ENCODE measurements at places on chromosomes 3 and 15. TPM values are rescaled to one million over a fixed set of nuclear protein-coding genes. Genes with fewer than 3 reads are reported as not detected.
A peak's percentile ranks its signal among the peaks of the same experiment; 100 is the strongest.

DNA sequence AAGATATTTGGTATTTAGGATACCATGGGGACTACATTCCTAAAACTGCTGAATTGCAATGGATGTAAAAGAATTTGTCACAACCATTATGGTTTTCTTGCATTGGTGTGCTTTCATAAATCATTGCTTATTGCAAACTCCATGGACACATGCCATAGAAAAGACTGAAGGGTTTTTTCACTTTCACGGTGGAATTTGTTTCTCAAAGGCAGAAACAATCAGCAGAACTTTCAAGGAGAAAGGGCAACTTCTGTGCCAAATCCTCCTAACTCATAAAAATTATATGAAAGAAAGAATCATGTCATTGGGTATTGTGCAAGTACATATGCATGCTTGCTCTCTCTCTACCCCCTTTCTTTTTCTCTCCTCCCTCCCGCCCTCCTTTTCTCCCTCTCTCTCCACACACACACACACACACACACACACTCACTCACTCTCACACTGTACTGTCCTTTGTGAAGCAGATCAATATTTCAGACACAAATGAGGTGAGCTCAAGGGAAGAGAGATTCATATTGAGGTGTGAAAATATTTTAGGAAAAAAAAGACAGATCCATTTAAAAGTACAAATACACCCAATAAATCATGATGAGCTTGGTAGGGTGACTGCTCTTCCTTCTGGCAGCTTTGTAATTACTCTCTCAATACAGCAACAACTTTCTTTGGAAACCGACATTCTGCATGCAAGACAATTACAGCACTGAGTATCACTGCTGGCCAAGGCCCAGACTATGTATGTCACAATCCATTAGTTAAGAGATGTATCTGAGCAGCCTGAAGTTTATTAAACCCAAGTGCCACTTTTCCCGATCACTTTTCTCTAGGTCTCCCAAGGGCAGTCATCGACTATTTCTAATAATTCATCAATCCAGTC is 492.6 kb downstream of the TUSC7 start:
- no peaks in the 10 kb centered on the region for H3K27me3 ChIP-seq
- H3K4me3 ChIP-seq = no peak overlapping the region
- no peak overlapping the region for H3K27ac ChIP-seq
- no peaks in the 10 kb centered on the region for H3K36me3 ChIP-seq
- no peaks in the 10 kb centered on the region for H3K4me1 ChIP-seq
- DNase-seq = peak; percentile 10

DNA sequence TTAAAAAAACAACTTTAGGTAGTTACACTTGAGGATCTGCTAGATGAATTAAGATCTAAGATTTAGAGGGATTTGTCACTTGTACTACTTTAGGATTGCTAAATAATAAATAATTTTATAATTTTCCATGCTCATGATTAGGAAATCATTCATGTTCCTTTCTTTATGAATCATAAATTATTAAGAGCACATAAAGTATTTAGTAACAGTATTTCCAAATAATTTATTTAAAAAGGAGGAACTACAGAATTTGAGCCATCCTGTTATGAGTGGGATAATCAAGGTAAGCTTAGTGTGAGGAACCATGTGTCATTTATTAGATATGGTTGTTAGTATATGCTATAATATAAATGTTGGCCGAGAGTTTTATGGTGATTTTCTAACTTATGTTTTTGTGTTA is 37.5 kb upstream of the C3orf38 start:
- no peak overlapping the region for H3K27ac ChIP-seq
- no peaks in the 10 kb centered on the region for H3K36me3 ChIP-seq
- H3K4me1 ChIP-seq = no peaks in the 10 kb centered on the region
- no peak for DNase-seq

GRCh38 chr3:138937690-138938055 is 9.3 kb downstream of the FOXL2 start:
- no peak overlapping the region for H3K27ac ChIP-seq
- H3K36me3 ChIP-seq = no peaks in the 10 kb centered on the region
- no peak for DNase-seq
- peaks cover 4% of the 10 kb centered on the region for H3K4me1 ChIP-seq

GRCh38 chr3:139689122-139689521 is 11.3 kb upstream of the NMNAT3 start:
- H3K27me3 ChIP-seq = no peaks in the 10 kb centered on the region
- DNase-seq = no peak
- H3K27ac ChIP-seq = no peak overlapping the region
- H3K36me3 ChIP-seq = no peaks in the 10 kb centered on the region
- H3K4me3 ChIP-seq = no peak overlapping the region
- H3K4me1 ChIP-seq = no peaks in the 10 kb centered on the region

DNA sequence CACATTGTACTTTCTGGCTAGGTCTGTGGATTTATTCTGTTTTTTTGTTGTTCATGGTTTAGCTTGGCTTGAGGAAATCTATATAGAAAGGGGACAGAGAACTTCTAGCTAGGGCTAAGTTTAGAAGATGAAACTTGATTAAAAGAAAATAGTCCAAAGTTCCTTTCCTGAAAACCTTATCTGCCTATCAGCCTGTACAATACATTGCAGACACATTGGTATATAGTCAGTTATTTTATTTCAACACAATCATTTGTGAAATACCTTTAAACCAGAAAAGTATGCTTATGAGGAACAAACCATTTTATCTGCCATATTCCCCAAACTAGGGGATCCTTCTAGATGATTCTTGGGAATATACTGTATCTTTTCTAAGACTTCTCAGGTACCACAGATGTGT is 147.3 kb upstream of the CGNL1 start:
- no peak overlapping the region for H3K27ac ChIP-seq
- no peak for DNase-seq
- H3K4me3 ChIP-seq = no peak overlapping the region

DNA sequence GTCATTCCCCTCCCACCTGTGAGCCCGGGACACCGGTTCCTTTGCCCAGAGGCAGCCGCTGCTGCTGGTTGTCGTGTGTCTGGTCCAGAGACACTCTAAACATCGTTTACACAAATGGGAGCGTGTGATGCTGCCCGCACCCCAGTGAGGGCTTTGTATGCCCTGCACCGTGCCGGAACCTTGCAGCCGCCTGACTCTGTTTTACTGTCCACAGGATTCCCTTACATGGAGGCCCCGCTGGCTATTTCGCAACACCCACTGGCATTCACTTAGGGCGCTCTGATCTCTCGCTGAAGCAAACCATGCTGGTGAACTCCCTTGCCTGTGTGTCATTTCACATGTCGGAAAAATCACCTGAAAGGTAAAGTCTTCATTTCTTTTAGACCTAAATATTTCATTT is 100.8 kb upstream of the SLC6A6 start:
- peaks cover 21% of the 10 kb centered on the region for H3K27me3 ChIP-seq
- H3K27ac ChIP-seq = no peak overlapping the region
- H3K4me1 ChIP-seq = peaks cover 12% of the 10 kb centered on the region
- no peak overlapping the region for H3K4me3 ChIP-seq
- DNase-seq = peak; percentile 18
- no peaks in the 10 kb centered on the region for H3K36me3 ChIP-seq

DNA sequence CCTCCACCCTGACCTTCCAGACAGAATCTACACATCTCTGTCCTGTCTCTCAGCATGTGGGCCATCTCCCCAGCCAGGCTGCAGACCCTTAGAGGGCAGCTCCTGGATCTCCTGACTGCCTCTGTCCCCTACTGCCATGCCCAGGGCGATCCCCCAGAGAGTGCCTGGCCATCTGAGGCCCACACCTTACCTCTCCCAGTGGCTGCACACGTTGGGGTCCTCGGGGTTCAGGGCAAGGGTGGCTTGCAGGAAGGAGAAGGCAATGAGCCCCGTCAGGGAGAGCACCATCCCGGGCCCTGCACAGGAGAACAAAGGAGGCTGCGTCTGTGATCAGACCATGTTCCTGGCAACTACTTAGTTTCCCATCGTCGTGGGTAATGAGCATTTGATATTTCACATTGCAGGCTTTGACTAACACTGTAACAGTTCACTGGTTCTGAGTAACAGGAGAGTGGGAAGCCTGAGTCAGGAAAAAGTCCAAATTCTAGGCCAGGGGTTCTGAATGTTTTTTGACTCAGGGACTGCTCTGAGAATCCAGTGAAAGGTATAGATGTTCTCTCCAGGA is 125.4 kb downstream of the MEGF11 start:
- H3K27me3 ChIP-seq = peaks cover 86% of the 10 kb centered on the region
- H3K4me3 ChIP-seq = no peak overlapping the region
- H3K36me3 ChIP-seq = no peaks in the 10 kb centered on the region
- H3K4me1 ChIP-seq = no peaks in the 10 kb centered on the region
- no peak overlapping the region for H3K27ac ChIP-seq

- no peak for DNase-seq
- H3K4me3 ChIP-seq = no peak overlapping the region
- H3K27me3 ChIP-seq = peaks cover 10% of the 10 kb centered on the region
- no peaks in the 10 kb centered on the region for H3K36me3 ChIP-seq
These were observed 52.4 kb upstream of the CMTM8 start for GRCh38 chr3:32186097-32186496.

- no peaks in the 10 kb centered on the region for H3K27me3 ChIP-seq
- peak; percentile 97 for DNase-seq
- peaks cover 41% of the 10 kb centered on the region for H3K36me3 ChIP-seq
- no peak overlapping the region for H3K4me3 ChIP-seq
- peak overlapping the region; percentile 37 for H3K27ac ChIP-seq
- peaks cover 15% of the 10 kb centered on the region for H3K4me1 ChIP-seq
These were observed 25.4 kb downstream of the ADPGK start for GRCh38 chr15:72758182-72758581.

GRCh38 chr15:59280855-59281254 is 74.2 kb downstream of the LDHAL6B start:
- H3K27me3 ChIP-seq = no peaks in the 10 kb centered on the region
- no peak for DNase-seq
- H3K36me3 ChIP-seq = no peaks in the 10 kb centered on the region

DNA sequence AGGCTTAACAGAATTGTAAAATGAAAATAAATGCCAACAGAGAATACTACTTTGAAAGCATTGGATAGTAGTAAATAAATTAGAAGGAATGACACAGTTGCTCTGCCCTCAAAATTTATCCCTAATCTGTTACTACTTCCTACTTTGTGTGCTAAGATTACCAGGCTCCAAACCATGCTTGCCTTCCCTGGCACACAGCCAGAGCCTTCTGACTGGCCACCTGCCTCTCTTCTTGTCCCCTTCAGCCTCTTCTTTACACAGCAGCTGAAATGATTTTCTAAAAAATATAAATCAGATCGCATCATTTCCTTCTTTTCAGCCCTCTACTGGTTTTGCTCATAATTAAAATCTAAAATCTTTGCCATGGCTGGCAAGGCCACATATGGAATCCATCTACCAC is 334.1 kb downstream of the FHIT start:
- no peaks in the 10 kb centered on the region for H3K27me3 ChIP-seq
- H3K27ac ChIP-seq = no peak overlapping the region
- no peaks in the 10 kb centered on the region for H3K36me3 ChIP-seq
- DNase-seq = no peak
- H3K4me1 ChIP-seq = no peaks in the 10 kb centered on the region

DNA sequence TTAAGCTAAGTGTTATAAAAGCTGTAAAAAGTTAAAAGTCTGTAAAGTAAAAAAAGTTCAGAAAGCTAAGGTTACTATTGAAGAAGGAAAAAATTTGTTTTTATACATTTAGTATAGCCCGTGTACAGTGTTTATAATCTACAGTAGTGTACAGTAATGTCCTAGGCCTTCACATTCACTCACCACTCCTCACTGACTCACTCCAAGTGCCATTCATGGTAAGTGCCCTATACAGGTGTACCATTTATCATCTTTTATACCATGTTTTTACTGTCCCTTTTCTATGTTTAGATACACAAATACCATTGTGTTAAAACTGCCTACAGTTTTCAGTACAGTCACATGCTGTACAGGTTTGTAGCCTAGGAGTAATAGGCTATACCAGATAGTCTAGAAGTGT is 8.8 kb downstream of the CCDC71 start:
- no peak overlapping the region for H3K4me3 ChIP-seq
- DNase-seq = no peak
- H3K27me3 ChIP-seq = no peaks in the 10 kb centered on the region
- peaks cover 7% of the 10 kb centered on the region for H3K36me3 ChIP-seq
- no peaks in the 10 kb centered on the region for H3K4me1 ChIP-seq

GRCh38 chr3:173221010-173221409 is 80.0 kb upstream of the SPATA16 start:
- H3K4me1 ChIP-seq = no peaks in the 10 kb centered on the region
- no peak for DNase-seq

DNA sequence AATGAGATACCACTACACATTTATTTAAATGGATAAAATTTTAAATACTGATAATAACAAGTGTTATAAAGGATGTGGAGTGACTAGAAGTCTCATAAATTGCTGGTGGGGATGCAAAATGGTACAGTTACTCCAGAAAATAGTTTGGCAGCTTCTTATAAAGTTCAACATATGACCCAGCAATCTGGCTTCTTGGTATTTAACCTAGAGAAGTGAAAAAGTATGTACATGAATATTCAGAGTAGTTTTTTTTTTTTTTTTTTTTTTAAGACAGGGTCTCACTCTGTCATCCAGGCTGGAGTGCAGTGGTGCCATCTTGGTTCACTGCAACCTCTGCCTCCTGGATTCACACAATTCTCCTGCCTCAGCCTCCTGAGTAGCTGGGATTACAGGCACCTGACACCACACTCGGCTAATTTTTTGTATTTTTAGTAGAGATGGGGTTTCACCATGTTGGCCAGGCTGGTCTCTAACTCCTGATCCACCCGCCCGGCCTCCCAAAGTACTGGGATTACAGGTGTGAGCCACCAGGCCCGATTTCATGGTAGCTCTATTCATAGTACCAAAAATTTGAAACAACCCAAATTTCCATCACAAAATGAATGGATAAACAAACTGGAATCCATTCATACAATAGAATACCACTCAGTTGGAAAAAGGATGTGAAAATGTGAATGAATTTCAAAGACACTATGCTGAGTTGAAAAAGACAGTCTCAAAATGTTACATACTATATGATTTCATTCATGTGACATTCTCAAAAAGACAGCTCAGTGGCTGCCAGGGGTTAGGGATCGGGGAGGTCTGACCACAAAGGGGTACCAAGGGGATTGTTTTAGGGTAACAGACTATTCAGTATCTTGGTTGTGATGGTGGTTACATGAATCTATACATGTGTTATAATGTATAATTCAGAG is 14.4 kb downstream of the RRP9 start:
- H3K36me3 ChIP-seq = peaks cover 7% of the 10 kb centered on the region
- H3K4me1 ChIP-seq = no peaks in the 10 kb centered on the region
- DNase-seq = no peak

- H3K36me3 ChIP-seq = no peaks in the 10 kb centered on the region
- peak; percentile 49 for DNase-seq
- H3K4me3 ChIP-seq = no peak overlapping the region
- H3K27ac ChIP-seq = no peak overlapping the region
These were observed 4.7 kb downstream of the C3orf18 start for GRCh38 chr3:50562861-50563260.

DNA sequence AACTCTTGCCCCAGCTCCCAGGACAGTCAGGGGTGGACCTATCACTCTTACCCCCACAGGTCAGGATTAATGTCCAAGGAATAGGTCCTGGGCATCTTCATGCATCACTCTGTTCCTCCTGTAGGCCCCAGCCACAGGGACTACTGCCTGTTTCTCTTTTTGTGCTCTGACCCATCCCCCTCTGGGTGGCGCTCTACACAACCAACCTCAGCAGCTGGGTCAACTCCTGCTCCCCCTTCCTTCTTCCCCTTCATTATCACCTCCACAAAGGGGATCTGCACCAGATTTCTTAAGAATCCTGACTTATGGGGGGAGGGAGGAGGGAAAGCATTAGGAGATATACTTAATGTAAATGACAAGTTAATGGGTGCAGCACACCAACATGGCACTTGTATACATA is 12.2 kb upstream of the TRANK1 start:
- no peaks in the 10 kb centered on the region for H3K27me3 ChIP-seq
- H3K4me1 ChIP-seq = peaks cover 6% of the 10 kb centered on the region
- no peak for DNase-seq
- no peak overlapping the region for H3K27ac ChIP-seq

Gene CDC25A
- 10.6 TPM for total RNA-seq

Gene MESP2
- total RNA-seq = 0.28 TPM

Gene CLDN11
- 245 TPM for total RNA-seq

Gene PDZRN3
- total RNA-seq = 17.0 TPM

Gene GOLGA8S
- total RNA-seq = under 0.01 TPM

Gene FHIT
- total RNA-seq = not detected
